ENCODE measurements at places on chromosomes 7 and 10.
A peak's percentile ranks its signal among the peaks of the same experiment; 100 is the strongest.

DNA sequence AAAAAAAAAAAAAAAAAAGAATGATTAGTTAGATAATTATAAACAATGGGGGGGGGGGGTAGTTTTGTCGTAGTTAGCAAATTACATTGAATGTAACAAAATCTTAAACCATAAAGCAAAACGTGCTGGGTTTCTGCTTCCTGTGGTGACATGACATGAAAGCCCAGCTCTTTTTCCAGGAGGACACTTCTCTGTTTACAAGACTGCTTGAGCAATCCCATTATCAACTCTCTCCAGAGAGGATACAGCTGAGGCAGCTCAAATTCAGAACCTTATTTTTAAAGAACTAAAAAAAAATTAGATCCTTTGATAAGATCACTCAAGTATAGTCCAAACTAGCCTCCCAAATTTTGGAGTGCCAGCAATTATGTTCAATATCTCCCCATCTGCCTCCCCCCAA, 58.6 kb downstream of the ADRB1 start:
- DNase-seq = no peak

DNA sequence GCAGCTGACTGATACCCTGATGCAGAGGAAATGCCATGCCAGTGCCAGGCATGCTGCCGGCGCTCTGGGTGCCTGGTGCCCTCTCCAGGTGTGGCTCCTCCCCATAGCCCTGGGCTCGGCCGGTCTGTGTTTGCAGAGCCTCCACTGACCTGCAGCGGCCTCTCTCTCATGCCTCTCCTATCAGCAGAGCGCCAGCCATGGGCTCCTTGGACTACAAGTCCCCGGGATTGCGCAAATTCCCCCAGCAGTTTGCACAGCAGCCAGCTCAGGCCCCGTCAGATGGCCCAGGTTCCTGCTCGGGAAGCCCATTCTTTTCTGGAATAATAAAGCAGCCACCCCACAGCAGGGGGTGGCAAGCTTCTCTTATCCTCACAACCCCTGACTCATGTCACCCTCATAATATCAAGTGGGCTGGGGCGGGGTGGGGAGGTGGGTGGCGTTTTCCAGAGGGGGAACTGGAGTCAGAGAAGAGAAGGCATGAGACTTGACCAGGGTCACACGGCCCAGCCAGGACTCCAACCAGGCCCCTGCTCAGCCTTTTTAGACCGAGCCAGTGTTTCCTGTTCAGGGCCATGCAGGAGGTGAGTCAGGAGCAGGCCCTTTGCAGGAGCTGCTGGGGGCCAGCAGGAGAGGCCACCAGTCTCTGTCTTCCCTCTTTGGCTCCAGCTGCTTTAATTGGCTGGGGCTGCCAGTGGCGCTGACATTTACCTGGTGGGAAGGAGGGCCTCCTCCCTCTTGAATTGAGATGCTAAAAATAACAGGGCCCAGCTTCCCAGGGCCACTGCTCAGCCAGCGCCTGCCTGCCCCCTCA, 58.6 kb downstream of the ZMIZ1 start:
- DNase-seq = no peak

DNA sequence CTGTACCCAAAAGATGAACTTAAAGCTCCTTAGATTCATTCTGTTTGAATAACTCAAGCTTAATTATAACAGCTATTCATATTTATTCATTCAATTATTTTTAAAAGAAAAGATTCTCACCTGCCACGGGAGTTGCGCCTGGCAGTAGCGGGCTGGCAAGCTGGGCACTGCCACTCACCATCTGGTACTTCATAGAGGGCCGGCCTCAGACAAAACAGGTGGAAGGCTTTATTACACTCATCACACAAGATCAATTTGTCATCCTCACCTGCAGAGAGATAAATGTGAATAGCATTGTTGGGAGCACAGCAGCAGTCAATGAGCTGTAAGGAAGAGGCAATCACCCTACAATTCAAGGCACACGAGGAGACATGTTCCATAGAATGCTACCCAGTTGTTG, 15.8 kb downstream of the FZD9 start:
- no peak for DNase-seq

GRCh38 chr10:17831896-17832295, 22.7 kb downstream of the MRC1 start:
- DNase-seq = no peak

DNA sequence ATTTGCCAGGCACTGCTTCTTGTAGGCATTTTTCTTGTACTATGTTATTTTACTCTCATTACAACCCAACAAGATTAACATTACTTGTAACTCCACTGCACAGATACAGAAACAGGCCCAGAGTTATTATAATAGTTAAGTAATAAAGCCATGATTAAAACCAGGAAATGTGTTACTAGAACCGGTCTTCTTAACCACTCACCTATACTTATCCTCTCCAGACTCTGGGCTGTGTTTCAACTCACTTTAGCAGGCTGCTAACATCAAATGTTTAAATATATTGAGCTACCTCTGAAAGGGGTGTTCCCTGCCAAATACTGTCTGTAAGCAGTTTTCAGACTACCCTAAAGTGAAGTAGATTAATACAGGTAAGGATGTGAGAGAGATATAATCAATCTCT, 1227.8 kb downstream of the SORCS3 start:
- DNase-seq = no peak

DNA sequence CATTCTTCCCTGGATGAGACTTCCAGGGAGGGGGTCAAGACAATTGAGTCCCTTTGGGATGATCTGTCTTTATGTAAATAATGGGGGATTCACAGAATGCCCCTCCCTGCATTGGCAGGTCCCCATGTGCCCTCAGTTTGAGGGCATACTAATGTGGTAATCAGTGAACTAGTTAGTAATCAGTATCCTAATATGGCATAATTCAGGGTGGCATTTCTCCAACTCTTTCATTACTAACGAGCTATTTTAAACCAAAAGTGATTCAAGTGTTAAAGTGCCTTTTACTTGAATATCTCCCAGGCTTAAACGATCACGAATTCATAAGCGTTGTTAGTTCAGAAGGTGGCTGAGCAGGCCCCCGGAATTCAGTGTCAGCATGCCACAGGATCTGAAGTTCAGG, 1.6 kb upstream of the DNAJB6 start:
- DNase-seq = no peak

DNA sequence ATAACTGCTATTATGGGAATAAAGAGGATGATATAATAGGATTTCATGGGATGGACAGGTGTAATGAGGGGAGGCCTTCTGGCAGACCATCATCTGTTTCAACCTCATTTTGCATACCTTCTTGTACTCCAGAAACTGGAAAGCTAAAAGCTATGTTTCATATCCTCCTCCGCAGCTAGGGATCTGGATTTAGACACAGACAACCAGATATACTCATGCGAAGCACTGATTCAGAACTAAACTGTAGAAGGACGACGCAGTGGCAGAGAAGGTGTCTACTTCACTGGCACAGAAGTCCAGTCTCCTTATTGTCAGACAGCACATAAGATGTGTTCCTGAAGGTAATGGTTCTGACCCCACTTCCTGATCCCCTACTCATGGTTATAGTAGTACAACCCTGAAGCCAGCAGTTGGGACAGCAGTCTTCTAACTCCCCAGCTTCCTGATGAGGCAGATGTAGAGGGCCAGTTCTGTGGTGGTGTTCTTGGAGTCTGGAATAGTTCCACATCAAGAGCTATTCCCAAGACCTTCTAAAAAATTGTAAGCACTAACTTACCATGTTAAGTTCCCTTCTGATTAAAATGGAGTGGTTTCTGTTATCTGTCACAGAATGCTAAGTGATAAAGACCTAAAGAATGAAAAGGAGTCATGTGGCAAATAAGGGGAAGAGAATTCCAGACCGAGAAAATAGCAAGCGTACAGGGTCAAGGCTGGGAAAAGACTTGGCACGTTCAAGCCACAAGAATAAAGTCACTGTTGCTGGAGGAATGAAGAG, 550.3 kb downstream of the GRM8 start:
- DNase-seq = no peak

GRCh38 chr10:17787087-17787961, 21.8 kb upstream of the MRC1 start:
- peak; percentile 80 for DNase-seq

GRCh38 chr10:11403116-11403515, 208.3 kb downstream of the USP6NL start:
- no peak for DNase-seq

- DNase-seq = no peak
These were observed 307.2 kb downstream of the PRPF18 start for GRCh38 chr10:13893926-13894325.

DNA sequence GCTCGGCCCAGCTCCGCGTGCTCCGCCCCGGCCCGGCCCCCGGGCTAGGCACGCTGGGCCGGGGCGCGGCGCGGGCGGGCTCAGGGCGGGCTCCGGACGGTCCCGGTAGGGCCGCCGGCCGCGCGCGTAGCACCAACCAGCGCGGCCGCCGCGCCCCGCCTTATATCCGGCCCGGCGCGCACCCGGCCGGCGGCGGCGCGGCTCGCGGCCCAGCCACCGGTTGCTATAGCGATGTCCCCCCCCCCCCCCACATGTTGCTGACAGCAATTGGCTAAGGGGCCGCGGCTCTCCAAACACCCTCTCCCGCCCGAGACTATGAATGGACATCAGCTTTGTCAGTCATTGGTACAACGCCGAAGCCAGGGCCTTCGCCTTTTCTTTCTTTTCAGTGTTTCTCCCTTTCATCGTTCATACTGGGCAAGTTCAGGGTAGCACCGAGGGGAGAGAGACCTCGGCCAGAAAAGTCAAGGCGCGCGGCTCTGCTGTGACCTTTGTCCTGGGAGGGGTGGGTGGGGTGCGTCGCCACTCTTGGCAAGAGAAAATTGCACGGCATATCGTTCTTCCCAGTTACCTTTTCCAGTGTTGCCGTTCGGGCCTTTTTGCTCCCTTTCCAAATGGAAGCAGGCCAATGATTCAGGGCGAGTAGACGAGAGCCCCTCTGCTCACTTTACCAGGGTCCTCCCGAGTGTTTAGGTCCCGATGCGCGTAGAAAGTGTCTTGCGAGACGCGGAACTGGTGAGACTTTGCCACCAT, 354.2 kb downstream of the DNAJB6 start:
- DNase-seq = peak; percentile 72

DNA sequence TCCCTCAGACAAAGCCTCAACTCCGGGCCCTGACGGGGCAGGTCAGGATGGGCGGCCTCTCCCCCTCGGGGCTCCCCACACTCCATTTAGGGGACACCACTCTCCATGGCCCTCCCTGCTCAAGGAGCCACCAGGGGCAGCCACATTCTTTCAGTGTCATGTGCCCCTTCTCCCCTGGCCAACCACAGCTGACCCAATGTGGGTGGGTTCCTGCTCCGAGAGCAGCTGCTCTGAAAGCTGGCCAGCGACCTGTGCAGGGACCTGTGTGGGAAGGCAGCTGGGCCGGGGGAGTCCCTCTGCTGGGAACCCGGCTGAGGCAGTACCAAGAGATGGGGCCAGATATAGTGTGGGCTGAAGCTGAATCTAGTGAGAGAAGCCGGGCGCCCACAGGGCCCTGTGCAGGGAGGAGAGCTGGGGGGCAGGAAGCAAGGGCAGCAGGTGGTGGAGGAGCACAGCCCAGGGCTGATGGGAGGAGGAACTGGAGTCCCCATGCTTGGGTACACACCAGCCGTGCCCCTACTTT, 40.6 kb upstream of the NPFFR1 start:
- no peak for DNase-seq

DNA sequence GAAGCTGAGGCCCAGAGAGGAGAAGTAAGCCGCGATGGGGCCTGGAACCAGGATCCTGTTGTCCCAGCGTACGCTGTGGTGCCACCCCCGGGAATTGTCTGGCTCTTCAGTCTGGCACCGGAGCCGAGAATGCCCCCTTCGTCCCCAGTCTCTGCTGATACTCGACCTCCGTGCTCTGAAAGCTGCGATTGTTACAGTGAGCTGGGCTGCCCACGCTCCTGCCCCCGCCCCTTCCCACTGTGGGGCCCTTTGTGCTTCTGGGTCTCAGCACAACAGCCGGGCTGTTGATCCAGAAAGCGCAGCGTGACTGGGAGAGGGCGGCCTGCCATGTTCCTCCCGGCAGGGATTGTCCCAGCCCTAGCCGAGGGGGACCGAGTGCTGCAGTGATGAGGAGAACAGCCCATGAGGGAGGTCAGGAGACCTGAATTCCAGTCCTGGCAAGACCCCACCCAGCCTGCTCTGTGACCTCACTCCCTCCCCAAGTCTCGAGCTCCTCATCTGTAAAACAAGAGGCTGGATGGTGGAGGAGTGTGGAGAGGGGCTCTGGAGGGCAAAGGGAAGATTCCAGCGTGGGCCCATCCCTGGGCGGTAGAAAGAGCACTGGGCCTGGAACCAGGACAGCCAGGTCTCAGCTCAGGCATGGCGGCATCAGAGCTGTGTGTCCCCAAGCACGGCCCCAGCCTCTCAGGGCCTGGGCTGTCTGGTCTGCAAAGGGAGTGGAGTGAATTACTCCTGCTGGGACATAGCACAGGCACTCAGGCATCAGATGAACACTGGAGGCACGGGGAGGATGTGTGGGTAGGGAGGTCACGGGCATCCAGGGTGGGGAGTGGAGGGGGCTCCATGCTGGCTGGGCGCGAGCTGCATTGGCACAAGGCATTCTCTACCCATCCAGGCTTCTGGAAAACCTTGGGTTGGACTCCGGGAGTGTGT, 43.6 kb downstream of the TSPAN15 start:
- no peak for DNase-seq

DNA sequence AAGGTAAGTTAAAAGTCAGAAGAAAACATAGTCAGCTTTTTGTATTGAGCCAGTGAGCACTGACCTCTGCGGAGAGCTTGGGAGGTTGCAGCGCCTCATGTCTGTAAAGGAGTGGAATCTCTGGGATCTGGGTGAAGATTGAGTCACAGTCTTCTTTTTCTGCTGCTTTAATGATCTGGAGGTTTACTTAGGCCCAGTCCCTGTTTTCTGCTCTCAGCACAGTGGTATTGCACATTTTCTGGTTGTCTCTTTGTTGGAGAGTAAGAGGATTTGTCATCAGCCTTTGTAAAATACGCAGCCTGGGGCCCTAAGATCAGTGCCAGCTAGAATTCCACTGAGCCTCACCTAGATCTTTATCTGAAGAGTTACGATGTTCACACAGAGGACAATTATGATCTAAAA, 58.3 kb upstream of the GJD4 start:
- DNase-seq = no peak

Measured in smooth muscle cell of the brain vasculature (primary cell).